Cerebellum (tissue), 4 donors: ENCODE measurements at places on chromosomes 4 and X. TPM values are rescaled to one million over a fixed set of nuclear protein-coding genes. Genes with fewer than 3 reads are reported as not detected.

AKAP14 gene
- total RNA-seq, result 2.4 TPM

CWH43 gene
- not detected for total RNA-seq

TAF7L gene
- total RNA-seq, result not detected

MND1 gene
- 5.3 TPM for total RNA-seq

HMX1 gene
- 0.18 TPM for total RNA-seq

CFI gene
- total RNA-seq, result 5.7 TPM

PCDH18 gene
- 42.3 TPM for total RNA-seq

TCEAL6 gene
- 3.0 TPM for total RNA-seq

GAGE12E gene
- not detected for total RNA-seq

MAGEA1 gene
- total RNA-seq, result not detected

LONRF3 gene
- 3.3 TPM for total RNA-seq

SSX3 gene
- total RNA-seq, result not detected

TMEM192 gene
- 6.8 TPM for total RNA-seq

PASD1 gene
- not detected for total RNA-seq

TSPAN7 gene
- 102 TPM for total RNA-seq

SYP gene
- 85.9 TPM for total RNA-seq

SLC10A7 gene
- 21.1 TPM for total RNA-seq

GK2 gene
- total RNA-seq, result not detected

PPP2R2C gene
- total RNA-seq, result 80.5 TPM

MAGEA11 gene
- not detected for total RNA-seq

SULT1B1 gene
- total RNA-seq, result 0.64 TPM

NPY1R gene
- total RNA-seq, result 8.2 TPM

UGT2A1 gene
- not detected for total RNA-seq

ESX1 gene
- not detected for total RNA-seq

SPANXA2 gene
- not detected for total RNA-seq

VCX3B gene
- not detected for total RNA-seq

ABLIM2 gene
- total RNA-seq, result 14.2 TPM

CTAG1B gene
- total RNA-seq, result not detected

FAAH2 gene
- total RNA-seq, result 1.5 TPM

VCX gene
- total RNA-seq, result not detected

NAP1L5 gene
- total RNA-seq, result 28.4 TPM

RTL9 gene
- total RNA-seq, result 0.82 TPM
